H1 (cell line): ENCODE measurements at places on chromosomes 3 and 15. TPM values are rescaled to one million over a fixed set of nuclear protein-coding genes. Genes with fewer than 3 reads are reported as not detected.

Gene TCTA
- total RNA-seq = 6.2 and 7.4 TPM in 2 replicates

Gene CCDC191
- total RNA-seq = 0.65 and 1.3 TPM in 2 replicates

Gene PLA2G4F
- total RNA-seq = not detected in 2 replicates

DNA sequence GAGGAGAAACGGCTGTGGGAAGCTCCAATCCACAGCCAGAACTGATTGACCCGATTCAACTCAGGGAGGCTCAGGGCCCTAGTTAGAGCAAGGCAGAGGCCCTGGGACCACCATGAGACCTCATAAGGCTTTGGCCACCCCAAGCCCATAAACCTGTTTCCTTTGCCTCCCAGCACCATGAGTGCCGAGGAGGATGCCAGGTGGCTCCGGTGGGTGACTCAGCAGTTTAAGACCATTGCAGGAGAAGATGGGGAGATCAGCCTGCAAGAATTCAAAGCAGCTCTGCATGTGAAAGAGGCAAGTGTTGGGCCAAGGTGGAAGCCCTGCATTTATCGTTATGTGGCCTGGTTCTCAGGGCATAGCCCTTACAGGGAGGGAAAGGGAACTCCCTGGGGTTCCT is 11.9 kb downstream of the NOX5 start:
- H3K4me1 ChIP-seq = no peaks in the 10 kb centered on the region; the same call in 1 of the 2 replicates
- H3K4me3 ChIP-seq = no peak overlapping the region
- no peaks in the 10 kb centered on the region for H3K36me3 ChIP-seq
- no peak for DNase-seq

- no peaks in the 10 kb centered on the region for H3K27me3 ChIP-seq
- H3K36me3 ChIP-seq = no peaks in the 10 kb centered on the region
- no peak for DNase-seq
- no peak overlapping the region for H3K4me3 ChIP-seq
- peaks cover 29% of the 10 kb centered on the region for H3K4me1 ChIP-seq
- no peak overlapping the region for H3K27ac ChIP-seq
Measured at GRCh38 chr3:14425581-14426304, 23.3 kb downstream of the SLC6A6 start.

DNA sequence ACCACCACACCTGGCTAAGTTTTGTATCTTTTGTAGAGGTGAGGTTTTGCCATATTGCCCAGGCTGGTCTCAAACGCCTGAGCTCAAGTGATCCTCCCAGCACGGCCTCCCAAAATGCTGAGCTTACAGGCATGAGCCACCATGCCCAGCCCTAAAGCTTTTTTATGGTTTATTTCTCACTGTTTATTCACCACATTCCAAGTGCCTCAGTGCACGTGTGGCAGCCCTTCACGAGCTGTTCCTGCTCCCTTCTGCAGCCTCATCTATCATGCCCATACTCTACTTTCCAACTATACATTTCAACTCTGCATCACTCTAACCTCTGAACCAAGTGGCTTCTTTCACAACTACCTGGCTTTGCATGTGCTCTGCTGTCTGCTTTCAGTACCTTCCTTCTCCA is 17.9 kb upstream of the OSBPL11 start:
- H3K36me3 ChIP-seq = no peaks in the 10 kb centered on the region
- DNase-seq = no peak

GRCh38 chr15:89489376-89489775 is 7.0 kb downstream of the RHCG start:
- H3K27me3 ChIP-seq = no peaks in the 10 kb centered on the region
- no peak overlapping the region for H3K27ac ChIP-seq
- no peak for DNase-seq
- H3K36me3 ChIP-seq = no peaks in the 10 kb centered on the region

- DNase-seq = no peak
- no peaks in the 10 kb centered on the region for H3K36me3 ChIP-seq
- H3K27me3 ChIP-seq = peaks cover 8% of the 10 kb centered on the region
- H3K4me1 ChIP-seq = no peaks in the 10 kb centered on the region
- H3K4me3 ChIP-seq = peak overlapping the region; percentile 76
Measured at GRCh38 chr3:107241217-107241616, 136.0 kb upstream of the CCDC54 start.

DNA sequence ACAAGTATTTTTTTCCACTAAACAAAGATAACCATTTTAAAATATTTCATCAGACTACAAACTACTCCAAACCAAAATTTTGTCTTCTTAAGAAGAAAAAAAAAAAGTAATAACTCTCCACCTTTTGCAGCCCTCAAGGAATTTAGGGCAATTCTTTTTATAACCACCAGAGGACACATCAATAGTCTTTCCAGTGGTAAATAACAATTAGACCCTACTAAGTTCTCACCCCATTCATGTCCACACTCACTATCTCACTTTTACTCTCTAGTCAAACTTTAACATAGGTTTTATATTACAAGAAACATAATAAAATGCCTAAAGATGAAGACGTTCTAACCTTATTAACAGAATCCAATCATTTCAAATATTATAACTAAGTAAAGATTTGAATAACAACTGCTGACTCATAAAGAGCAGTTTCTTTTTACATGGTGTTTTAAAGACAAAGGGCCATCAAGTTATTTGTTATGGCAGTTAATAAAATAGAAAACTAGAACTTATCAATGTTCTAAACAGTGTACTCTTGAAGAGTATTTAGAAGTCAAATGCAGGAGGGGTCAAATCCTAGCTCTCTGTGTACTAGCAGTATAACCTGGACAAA is 33.0 kb downstream of the CCDC39 start:
- no peaks in the 10 kb centered on the region for H3K27me3 ChIP-seq
- no peak overlapping the region for H3K27ac ChIP-seq
- no peaks in the 10 kb centered on the region for H3K4me1 ChIP-seq
- no peak overlapping the region for H3K4me3 ChIP-seq

DNA sequence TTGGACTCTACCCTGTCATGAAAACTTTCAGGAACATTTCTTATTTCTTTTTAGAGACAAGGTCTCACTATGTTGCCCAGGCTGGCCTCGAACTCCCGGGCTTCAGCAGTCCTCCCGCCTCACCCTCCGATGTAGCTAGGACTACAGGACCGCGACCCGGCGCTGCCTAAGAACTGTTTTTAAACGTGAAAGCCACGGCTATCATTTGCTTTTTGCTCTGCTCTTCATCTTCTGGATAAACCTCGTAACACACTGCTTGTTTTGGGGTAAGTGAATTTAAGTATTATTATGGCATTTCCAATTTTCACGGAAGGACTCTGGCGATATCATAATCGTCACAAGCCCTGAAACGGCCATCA is 14.3 kb upstream of the CCNL1 start:
- H3K4me1 ChIP-seq = peaks cover 3% of the 10 kb centered on the region
- peak overlapping the region; percentile 73 for H3K4me3 ChIP-seq
- H3K27me3 ChIP-seq = no peaks in the 10 kb centered on the region
- no peak for DNase-seq
- H3K36me3 ChIP-seq = no peaks in the 10 kb centered on the region
- peak overlapping the region; percentile 68; the same call in 1 of the 2 replicates for H3K27ac ChIP-seq

GRCh38 chr15:51750792-51751696 is at the start of gene TMOD2:
Gene TMOD2 (plus strand): TSS chr15:51751597. CDS start chr15:51766442, 14,845 bp downstream.
- no peak within 1 kb of the TSS for H3K27ac ChIP-seq
- H3K27me3 ChIP-seq = peaks cover 36% of the 10 kb centered on the region
- no peaks in the 10 kb centered on the region for H3K36me3 ChIP-seq
- H3K4me1 ChIP-seq = no peaks in the 10 kb centered on the region
- H3K4me3 ChIP-seq = peak within 1 kb of the TSS; percentile 54
